NCI-H1694 (cell line): ENCODE measurements at places on chromosomes 4 and X.

- DNase-seq: no peak
These were observed 825.6 kb downstream of the PCDH7 start for GRCh38 chr4:31545755-31546154.

DNA sequence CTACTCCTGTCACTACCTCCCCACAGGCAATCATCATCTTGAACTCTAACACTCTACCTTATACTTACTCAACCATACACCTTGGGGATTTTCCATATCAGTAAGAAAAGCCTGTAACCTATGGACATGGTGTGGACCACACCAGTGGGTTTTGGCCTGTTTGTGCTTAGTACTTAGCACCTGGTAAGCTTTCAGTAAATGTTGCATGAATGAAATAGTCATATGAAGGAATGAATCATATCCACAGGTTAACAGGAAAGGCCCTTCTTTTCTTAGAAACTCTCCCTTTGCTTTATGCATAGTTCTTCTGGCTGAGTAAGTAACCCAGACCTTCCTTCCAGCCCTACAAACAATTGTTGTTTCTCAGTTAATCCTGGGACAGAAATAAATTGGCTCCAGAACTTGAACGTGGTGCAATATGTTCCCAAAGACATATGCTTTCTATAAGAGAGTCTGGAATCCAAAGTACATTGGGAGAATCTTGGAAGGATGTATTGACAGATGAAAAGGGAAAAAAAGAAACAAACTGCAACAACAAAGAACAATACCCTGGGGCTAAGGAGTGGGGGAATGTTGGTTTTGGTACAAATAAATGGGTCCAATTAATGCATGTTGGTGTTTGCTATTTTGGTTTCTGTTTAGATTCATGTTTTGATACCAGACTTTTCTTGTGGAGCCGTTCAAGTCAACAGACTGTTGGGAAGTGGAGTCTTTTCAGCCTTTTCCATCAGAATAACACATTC, 27.8 kb downstream of the RASL11B start:
- no peak for DNase-seq

DNA sequence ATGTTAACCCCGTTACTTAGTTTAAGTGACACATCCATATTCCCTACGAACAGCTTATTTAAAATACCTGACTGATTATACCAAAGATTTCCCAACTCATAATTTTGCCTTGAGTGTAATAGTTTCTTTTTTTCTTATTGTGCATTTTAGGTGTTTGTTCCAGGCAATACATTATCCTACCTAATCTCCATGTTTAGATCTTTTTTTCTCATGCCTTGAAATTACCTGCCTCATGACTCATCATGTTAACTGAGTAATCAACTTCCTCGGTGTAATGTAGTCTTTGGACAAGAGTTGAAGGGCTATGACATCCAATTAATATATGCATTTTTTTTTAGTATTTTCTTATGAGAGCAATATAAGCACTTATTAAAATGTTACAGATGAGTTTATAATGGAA, 228.7 kb upstream of the ANKRD50 start:
- DNase-seq: no peak

DNA sequence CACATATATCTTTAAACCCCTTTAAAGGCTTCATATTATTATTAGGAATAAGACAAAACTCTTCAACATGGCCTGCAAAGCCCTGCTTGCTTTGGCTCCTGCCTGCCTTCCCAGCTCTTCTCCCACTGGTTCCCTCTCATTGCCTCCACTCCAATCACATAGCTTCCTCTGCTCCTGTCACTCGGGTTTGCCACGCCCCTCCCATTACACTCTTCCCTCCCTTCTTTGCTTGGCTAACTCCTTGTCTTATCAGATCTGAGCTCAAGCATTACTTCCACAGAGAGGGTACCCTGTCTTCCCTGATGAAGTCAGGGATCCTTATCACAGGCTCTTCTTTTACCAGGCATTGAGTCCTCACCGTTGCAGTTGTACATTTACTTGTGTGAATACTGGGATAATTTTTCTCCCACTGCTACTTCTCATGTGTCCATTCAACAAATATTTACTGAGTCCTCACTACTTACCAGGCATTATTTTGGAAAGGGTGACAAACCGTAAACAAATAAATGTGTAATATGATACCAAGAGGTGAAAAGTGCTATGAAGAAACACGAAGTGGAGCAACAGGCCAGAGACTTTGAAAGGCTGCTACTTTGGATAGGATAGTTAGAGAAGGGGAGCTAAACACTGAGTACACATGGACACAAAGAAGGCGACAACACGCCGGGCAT, 3.2 kb upstream of the VGLL1 start:
- DNase-seq: no peak

GRCh38 chr4:91957963-91958362, 345.8 kb upstream of the GRID2 start:
- DNase-seq: no peak

- DNase-seq: no peak
These were observed 7.9 kb upstream of the PTPN13 start for GRCh38 chr4:86586160-86586572.

- no peak for DNase-seq
These were observed 1862.7 kb downstream of the STIM2 start for GRCh38 chr4:28723371-28723770.

GRCh38 chr4:125710766-125711165, 396.0 kb downstream of the FAT4 start:
- no peak for DNase-seq

- DNase-seq: peak; percentile 13
These were observed 21.9 kb upstream of the IGFBP7 start for GRCh38 chr4:57131849-57132742.

DNA sequence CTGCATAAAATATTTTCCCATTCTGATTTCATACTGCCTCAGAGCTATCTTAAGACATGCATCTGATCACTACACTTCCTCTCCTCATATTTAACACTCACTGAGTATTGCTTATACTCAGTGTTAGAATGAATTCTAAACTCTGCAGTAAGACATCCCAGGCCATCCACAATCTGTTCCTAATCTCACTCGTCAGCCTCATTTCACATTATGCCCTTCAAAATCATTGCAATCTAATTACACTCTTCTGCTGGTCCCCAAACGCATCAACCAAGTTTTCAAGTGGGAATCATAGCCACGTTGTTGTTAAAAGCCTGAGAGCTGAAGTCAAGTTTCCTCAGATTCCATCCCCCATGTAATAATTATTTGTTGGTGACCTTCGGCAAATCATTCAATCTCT, 1177.9 kb downstream of the ARAP2 start:
- no peak for DNase-seq
